ENCODE measurements at places on chromosomes 3 and 15.
A peak's percentile ranks its signal among the peaks of the same experiment; 100 is the strongest.

GRCh38 chr3:186520957-186521842 is 23.0 kb downstream of the CRYGS start:
- DNase-seq: peak; percentile 77

- DNase-seq: no peak
Observed at GRCh38 chr3:16323737-16324136, 58.7 kb downstream of the OXNAD1 start.

GRCh38 chr15:45594835-45595530 is 7.8 kb downstream of the BLOC1S6 start:
- DNase-seq: no peak

- no peak for DNase-seq
Observed at GRCh38 chr3:161263057-161263456, 41.9 kb downstream of the NMD3 start.

DNA sequence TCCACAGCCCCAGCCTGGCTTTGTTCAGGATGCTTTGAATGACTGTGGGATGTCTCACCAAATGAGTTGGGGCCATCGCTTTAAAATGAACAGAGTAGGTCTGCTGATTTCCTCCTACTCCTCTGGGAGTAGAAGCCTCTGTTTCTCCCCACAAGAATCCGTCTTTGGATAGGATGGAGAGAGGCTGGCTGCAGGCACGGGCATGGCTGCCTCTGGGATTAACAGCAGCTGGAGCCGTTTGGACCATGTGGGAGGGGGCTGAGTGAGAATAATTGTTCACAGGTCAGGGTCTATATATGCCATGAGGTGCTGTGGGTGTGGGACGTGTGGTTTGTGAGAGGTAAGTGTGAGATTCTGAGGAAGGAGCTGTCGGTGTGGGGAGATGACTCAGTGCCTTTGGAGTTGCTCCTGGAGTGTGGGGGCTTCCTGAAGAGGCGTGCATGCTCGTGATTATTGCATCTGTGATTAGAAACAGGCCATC is 48.0 kb upstream of the APEH start:
- DNase-seq: peak; percentile 30

DNA sequence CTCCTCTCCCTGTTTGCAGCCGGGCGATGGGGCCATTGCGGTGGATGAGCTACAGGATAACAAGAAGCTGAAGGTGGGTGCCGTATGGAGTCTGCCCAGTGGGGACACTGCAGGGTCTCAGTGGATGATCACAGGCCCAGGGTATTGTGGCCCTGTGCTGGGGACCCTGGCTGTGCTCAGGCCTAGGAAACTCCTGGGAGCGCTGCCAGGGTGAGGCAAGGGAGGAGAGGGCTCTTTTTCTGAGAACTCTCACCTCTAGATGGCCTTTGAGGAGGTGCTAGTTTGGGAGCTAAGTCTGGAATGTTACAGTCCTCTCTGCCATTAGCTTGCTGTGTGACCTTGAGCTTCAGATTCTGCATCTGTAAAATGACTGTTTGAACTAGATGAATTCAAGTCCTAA is 16.4 kb downstream of the SLC24A1 start:
- DNase-seq: no peak

- DNase-seq: no peak
Observed at GRCh38 chr3:67522081-67522480, 132.3 kb downstream of the SUCLG2 start.

GRCh38 chr3:12180218-12180617 is 21.5 kb upstream of the TIMP4 start:
- no peak for DNase-seq

GRCh38 chr15:26033493-26033892 is 170.4 kb upstream of the ATP10A start:
- DNase-seq: no peak

DNA sequence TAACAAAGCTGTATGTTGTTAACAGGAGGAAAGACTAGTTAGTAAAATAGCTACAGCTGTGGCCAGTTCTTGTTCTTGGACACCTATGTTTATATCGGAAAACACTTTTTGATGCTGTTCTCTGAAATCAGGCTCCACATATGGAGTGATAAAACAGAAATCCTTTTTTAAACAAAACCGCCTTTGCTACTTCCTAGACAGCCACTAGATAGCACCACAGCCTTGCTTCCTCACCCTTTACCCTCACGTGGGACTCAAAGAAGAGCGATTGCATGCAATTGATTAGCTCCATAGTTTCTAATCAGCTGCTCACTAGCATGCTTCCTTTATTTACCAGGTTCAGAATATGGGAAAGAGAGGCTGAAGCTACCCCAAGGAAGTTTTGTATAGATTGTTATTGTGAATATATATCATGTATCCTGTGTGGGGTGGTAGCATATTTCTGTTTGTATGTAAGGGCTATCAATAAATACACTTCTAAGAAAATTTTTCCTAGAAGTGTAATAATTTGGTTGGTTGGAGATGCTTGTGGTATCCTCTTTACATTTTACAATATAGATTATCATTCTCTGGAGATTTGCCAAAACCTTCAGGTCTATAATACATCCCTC is 4.3 kb upstream of the MTFMT start:
- no peak for DNase-seq

- no peak for DNase-seq
Observed at GRCh38 chr15:66564136-66565041, 1.4 kb downstream of the LCTL start.

GRCh38 chr3:37050282-37050681 is 57.0 kb downstream of the MLH1 start:
- DNase-seq: no peak

GRCh38 chr3:53154881-53155285 is 6.1 kb upstream of the PRKCD start:
- DNase-seq: no peak

GRCh38 chr3:194256040-194256945 is 94.8 kb downstream of the CPN2 start:
- no peak for DNase-seq

DNA sequence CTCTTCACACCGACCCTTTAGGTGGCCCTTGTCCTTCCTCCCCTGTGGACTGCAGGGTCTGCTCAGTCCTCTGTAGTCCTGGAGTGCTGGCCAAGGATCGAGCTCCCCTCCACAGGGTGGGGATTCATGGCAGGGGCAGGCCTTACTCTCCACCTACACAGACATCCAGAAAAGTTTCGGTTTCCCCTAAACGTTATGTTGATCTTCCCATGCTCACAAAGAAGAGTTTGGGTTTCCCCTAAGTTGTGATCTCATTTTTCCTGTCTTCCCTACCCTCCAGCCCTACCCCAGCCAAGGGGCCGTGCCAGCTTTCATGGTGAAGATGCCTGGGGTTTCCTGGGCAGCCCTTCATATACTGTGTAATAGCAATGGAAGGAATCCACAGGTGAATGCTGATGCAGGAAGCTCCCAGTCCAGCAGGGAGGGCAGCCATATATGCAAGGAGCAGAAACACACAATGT is 10.3 kb downstream of the STOML1 start:
- no peak for DNase-seq

DNA sequence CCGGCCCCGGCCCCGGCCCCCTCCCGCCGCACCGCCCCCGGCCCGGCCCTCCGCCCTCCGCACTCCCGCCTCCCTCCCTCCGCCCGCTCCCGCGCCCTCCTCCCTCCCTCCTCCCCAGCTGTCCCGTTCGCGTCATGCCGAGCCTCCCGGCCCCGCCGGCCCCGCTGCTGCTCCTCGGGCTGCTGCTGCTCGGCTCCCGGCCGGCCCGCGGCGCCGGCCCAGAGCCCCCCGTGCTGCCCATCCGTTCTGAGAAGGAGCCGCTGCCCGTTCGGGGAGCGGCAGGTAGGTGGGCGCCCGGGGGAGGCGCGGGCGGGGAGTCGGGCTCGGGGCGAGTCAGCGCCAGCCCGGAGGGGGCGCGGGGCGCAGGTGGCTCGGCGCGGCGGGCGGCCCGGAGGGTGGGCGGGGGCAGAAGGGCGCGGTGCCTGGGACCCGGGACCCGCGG is 352 bp downstream of the CHRD start:
- DNase-seq: no peak

- no peak for DNase-seq
Observed at GRCh38 chr15:63362196-63362595, 19.4 kb downstream of the CA12 start.

DNA sequence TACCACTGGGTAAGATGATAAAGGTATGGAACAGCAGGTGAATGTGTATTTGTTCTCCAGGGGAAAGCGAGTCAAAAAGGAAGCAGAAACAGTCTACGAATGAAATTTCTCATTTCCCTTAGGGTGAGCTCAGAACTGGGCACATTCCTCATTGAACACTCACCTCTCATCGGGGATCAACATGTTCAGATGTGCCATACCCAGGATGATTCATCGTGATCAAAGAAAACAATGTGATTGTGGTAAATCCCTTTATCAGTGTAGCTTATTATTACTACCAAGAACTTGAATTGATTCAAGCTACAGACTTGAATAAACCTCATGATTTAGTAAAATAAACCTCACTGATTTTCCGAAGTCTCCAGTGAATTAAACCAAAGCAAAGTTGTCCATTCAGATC is 72.1 kb downstream of the GJD2 start:
- no peak for DNase-seq

DNA sequence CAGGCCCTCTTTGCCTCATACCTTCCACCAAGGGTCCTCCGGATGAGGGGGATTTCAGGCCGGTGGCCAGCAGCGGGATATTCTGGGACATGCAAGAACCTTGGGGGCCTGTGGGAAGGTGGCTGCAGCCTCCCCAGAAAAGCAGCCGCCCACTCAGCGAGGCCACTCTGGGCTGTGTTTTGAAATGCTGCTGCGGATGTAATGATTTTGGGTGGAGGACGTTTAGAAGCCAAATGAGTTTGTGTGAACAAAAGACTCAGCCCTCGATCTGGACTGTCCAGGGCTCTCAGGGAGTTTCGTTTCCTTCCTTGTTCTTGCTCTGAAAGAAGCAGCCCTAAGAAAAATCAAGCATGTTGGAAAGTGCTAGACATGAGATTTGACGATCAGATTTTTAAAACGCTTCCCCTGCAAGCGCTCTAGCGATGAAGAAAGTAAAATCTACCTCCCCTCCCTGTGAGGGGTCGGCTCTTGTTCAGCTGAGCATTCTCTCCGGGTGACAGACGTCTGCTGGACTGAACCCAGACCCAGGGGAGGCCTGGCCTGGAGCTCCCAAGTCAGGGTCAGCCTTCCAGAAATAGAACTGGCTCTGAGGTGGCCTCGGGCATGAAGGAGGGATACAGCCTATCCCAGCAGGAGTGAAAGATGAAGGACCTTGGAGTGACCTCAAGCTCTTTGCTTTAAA is 12.9 kb downstream of the HEG1 start:
- DNase-seq: no peak

- no peak for DNase-seq
Observed at GRCh38 chr3:13536832-13537231, 12.1 kb upstream of the FBLN2 start.

DNA sequence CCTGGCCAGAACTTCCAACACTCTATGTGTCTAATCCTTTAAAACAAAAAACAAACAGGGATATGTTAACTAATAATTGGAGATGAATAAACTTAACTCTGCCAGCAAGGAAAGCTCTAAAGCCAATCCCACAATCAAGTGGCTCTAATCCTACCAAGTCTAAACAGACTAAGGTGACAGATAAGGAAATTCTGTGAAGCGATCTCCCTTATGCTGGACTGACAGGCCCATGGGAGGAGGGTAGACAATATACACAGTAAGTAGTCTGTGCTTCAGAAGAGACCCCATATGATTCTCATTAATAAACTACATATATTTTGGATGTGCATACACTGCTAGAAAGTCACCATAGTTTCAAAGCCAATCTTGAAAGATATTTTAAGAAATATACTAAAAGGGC is 10.1 kb downstream of the VPS13C start:
- no peak for DNase-seq

- DNase-seq: no peak
Observed at GRCh38 chr3:72100080-72100511, 315.1 kb upstream of the PROK2 start.

DNA sequence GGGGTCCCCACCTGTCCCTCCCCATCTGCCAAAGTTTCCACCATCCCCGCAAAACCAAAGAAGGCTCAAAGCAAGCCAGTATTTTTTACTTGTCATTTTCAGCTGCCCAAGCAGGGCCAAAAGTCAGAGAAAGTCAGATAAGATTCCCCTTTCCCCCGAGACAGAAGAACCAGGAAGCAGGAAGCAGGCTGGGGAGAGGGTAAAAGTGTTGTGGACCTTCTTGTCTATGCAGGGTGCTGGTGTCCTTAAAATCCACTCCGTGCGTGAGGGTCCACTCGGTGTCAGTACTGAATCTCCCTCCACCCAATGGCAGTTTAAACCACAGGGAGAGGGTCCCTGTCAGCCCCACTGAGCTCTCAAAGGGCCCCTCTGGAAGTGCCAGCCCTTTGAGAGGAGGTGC is 20.2 kb upstream of the RPL32 start:
- no peak for DNase-seq

DNA sequence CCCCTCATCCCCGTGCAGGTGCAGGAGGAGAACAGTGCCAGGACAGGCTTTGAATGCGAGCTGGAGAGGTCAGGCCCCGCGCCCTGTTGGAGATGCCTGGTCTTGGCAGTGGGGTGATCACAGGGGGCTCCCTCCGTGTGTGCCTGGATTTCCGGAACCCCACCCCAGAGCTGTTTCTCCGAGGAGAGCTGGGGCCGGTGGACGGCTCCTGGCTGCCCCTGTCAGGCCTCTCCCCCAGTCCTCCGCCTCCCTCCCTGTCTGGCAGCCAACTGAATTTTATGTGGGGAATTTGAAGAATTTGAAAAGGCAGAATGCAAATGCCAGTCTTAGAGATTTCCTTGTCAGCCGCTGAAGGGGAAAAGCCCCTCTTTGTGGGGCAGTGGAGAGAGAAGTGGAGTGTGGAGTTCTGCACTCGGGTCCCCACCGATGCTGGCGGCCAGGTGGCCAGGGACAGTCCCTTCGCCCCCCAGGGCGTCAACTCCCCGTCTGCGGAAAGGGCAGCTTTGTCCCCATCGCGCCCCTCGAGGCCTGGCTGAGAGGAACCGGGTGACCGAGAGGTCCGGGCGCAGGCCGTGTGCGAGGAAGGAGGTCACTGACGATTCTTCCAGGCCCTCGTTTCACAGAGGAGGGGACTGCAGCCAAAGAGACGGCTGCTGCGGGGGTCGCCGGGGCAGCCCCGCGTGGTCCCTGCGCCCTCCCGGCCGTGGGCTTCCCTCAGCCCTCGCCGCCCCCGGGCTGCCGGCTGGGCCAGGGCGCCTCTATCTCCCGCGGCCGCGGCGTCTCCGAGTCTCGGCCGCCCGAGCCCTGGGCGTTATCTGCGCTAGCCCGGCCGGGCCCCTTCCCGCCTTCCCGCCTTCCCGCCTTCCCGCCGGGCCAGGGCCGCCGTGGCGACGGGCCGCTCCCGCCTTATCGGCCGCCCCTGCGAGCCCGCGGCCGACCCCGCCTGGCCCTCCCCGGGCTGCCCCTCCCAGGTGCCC is 56.0 kb upstream of the LCTL start:
- DNase-seq: no peak

- DNase-seq: no peak
Observed at GRCh38 chr3:16146015-16146730, 28.3 kb upstream of the GALNT15 start.

DNA sequence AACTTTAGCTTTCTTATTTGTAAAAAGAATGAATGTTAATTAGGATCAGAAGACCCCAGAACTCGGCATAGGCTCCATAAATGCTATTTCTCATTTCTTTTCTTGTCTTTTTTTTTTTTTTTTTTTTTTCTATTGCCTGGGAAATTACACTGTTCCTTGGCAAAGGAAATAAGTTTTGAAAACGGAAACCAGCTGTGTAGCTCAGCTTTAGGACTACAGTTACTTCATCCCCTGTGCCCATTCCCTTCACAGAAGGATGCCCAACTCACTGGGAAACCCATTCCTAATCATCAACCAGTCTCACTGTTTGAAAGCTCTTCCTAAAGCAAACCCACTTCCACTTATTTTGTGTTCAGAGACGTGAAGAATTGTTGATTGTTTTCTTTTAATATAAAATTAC is 254.0 kb upstream of the IL12A start:
- no peak for DNase-seq

All from stimulated activated CD8-positive, alpha-beta memory T cell treated with anti-CD3 and anti-CD28 coated beads, Interleukin-4, amount 100 ng/mL, for 48 hours (primary cell).